ENCODE measurements at places on chromosomes 6 and 20.

- DNase-seq, result no peak
Measured at GRCh38 chr20:21136015-21136732, 10.3 kb downstream of the KIZ start.

DNA sequence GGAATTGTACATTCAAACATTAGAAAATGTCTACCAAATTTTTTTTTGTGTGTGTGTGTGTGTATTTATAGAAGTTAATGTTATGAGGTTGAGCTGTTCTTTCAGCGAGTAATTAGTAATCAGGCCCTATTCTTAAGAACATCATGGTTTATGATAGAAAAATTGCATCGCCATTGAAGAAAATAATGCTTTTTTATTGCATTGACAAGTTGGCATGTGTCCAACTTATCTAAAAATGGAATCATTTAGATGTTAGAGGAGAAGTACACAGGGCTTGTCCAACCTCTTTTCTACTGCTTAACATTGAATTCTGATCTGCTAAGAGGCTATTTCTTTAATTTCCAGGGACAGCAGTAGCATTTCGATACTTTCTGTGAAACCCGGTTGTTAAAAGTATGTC lies 61.6 kb upstream of the ADGRG6 start:
- no peak for DNase-seq

DNA sequence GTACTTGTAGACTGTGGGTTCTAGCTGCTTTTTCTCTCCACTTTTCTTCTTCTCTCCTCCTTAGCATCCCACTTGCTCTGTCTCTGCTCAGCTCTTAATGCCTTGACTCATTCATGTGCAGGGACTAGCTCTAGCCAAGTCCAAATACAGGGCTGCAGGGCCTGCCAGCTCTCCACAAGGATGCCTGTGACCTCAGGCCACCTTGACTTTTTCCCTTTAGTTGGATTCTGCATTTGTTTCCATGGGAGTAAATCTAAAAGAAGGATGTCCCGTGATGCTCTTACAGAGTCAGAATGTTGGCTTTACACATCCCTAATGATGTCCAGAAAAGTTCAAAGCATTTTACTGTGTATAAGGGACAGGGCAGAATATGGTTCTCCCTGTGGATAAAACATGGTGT lies 101.8 kb upstream of the PREP start:
- no peak for DNase-seq

GRCh38 chr6:137156650-137157049 lies 16.8 kb downstream of the IL22RA2 start:
- no peak for DNase-seq

- DNase-seq, result no peak
Measured at GRCh38 chr6:163994566-163994965, 580.0 kb downstream of the QKI start.

GRCh38 chr6:82924799-82925535 lies 140.7 kb downstream of the UBE3D start:
- peak; percentile 47 for DNase-seq
